ENCODE measurements at places on chromosomes 16 and 17.

GRCh38 chr17:62444063-62444462 lies 20.4 kb downstream of the METTL2A start:
- no peak for DNase-seq

- DNase-seq: no peak
Observed at GRCh38 chr16:64808474-64808873, 313.4 kb downstream of the CDH11 start.

GRCh38 chr17:47789611-47790561 lies 31.7 kb downstream of the OSBPL7 start:
- peak; percentile 69 for DNase-seq

DNA sequence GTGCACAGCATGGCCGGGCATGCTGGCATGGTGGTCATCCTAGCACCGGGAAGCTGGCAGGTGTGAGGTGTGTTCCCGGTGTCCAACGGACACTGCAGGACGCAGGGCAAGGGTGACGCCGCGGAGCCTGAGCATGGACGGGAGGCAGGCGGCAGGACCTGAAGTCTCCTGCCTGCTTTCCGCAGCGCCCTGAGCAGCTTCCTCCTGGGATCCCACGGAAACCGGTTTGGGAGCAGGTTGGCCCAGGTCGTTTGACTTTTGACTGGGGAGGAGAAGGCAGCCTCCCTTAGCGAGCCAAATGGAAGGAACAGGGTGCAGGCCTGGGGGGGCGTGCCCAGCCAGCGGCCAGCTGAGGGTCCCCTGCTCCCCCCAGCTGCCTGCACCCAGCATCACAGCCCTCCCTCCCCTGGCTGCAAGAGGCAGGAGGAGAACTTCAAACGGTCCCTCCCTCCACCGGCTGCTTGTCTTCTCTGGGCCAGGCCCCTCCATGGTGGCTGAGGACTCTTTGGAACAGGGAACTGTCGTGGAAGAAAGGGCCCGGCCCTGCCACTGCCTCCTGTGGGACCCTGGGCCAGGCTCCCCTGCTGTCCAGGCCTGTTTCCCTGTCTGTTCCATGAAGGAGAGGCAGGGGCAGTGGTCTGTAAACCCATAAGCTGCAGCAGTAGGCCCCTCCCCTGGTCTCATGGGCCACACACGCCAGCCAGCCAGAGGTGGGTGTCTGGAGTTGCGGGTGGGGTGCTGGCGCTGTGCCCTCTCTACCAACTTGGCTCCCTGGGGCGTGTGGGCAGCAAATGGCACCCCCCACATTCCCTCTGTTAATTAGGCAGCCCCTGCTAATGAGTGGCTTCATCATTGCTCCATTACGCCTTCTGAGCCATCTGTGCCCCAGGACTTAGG lies 7.8 kb upstream of the ADGRG1 start:
- peak; percentile 63 for DNase-seq

- no peak for DNase-seq
Observed at GRCh38 chr16:23374721-23375510, 72.8 kb downstream of the SCNN1B start.

DNA sequence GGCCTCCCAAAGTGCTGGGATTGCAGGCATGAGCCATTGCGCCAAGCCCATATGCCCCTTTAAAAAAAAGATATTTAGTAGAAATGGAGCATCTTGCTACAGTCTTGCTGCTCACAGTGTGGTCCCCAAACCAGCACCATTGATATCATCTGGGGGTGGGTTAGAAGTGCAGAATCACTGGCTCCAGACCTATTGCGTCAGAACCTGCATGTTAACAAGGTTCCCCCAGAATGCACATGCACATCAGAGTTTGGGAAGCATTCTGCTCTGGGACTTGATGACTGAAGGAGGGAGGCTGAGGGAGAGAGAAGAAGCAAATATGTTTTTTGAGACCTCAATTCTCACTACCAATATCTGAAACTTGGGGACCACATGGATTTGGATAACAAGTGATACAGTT lies 16.0 kb upstream of the ARL4D start:
- DNase-seq: no peak

- no peak for DNase-seq
Observed at GRCh38 chr17:78621720-78622490, 44.7 kb upstream of the DNAH17 start.

DNA sequence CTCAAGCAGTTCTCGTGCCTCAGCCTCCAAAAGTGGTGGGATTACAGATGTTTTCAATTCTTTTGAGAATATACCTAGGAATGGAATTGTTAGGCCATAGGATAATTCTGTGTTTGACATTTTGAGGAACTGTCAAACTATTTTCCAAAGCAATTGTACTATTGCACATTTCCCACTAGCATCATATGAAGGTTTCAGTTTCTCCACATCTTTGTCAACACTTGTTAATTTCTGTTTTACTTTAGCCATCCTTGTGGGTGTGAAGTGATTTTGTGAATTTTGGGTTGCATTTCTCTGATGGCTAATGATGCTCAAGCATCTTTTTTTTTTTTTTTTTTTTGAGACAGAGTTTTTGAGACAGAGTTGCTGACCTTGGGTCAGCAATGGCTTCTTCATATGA lies 6.2 kb downstream of the NT5M start:
- no peak for DNase-seq

GRCh38 chr16:24537474-24538337 lies 1.7 kb upstream of the RBBP6 start:
- DNase-seq: no peak

DNA sequence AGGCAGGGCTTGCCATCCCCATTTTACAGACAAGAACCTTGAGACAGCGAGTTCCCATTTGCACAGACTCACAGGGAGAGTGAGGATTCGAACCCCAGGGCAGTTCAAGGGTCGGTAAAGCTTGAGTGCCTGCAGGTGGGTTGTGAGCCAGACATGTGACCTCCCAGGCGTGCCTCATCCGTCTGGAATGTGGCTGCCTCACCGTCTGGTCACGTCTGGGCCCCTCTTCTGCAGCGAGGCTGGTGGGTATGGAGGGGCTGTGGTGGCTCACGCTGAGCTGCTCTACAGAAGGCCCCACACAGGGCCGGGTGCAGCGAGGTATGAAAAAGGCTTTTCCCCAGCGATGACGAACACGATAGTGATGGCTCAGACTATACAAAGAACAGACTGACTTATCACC lies 35.8 kb upstream of the LHX1 start:
- DNase-seq: peak; percentile 48

DNA sequence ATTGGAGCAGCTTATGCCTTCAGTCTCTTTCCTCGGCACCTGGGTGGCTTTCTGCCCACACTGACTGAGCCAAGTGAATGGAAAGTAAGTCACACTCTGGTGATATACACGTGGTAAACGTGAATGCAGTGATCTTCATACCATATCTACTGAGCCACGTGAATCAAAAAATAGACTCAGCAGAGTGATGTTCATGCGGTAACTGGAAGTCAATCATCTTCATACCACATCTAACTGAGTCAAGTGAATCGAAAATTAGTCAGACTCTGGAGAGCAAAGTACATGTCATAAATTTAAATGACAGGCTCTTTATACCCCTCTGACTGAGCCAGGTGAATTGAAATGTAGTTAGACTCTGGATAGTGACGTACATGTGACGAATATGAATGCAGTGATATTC lies 47.1 kb upstream of the ARL4D start:
- no peak for DNase-seq

DNA sequence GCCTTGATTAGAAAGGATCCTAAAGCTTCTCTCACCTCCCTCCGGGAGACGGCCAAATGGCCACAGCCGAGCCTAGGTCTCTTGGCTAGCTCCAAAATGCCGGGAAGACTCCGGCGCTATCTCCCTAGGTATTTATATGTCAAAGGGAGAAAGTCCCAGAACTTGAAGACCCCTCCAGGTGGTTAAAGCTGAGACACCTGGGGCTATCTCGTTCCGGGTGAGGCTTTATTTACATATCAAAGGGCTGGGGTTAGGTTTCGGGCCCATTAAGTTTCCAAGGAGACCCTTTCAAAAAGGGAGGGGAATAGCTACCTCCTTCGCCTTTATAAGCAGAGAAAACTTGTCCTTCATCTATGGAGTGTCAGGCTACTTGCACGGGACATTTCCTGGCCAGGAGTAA lies 70.9 kb upstream of the KIFC3 start:
- no peak for DNase-seq

DNA sequence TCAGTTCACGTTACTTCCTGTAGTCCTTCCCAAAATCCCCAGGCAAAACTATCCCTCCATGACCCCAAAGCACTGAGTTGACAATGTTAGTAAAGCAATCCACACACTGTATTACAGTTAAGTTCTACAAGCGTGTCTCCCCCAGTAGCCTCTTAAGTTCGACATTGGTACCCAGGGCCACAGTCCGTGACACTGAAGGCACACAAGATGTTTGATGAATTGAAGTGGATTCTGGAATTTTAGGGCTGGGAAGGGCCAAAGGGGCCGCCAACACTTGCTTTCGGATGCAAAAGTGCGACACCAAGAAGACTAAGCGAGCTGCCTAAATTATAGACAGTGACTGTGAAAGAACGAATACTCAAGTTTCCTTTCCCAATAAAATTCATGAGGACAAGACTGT lies 1.5 kb downstream of the VPS35 start:
- peak; percentile 6 for DNase-seq

DNA sequence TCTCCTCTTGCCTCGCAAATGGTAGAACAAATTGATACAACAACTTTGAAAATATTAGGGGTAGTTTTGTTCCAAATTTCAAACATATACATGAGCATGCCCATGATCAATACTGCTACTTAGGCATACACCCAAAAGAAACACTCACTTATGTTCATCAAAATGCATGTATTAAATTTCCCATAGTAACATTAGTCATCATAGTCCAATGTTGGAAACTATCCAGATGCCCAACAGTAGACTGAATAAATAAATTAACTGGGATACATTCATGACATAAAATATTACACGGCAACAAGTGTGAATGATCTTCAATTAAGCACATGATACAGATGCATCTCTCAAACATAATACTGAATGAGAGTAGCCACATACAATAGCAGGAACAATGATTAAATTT lies 391.6 kb downstream of the CDH11 start:
- no peak for DNase-seq

GRCh38 chr17:37506678-37507077 lies 17.0 kb downstream of the DUSP14 start:
- peak; percentile 34 for DNase-seq

DNA sequence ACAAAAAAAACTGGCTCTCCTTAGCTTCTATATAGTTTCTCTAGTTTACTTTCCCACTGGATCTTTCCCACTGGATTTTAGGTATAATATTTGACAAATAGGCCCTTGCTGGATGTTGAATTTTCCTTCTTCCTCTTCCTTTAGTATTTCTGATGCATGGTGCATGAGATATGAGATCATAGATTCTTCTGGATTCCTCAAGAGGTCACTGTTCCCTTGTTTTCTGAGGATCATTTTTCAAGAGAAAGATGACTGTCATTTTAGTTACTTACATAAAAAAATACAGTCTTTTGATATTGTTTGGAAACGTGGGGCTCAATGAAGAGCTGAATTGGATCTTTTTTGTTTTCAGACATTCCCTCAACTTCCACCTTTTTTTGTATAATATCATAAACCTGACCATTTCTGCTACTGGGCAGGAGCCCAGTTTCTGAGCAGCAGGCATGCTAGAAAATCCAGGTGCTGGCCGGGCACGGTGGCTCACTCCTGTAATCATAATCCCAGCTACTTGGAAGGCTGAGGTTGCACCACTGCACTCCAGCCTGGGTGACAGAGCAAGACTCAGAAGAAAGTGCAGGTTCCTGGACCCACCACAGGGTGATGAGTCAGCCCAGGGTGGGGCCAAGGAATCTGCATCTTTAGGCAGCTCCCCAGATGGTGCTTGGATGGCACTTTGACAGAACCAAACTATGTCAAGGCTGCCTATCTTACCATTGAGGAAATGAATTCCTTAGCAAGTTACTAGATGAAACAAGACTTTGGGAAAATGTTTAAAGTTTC lies 70.3 kb downstream of the SDR42E1 start:
- peak; percentile 50 for DNase-seq

DNA sequence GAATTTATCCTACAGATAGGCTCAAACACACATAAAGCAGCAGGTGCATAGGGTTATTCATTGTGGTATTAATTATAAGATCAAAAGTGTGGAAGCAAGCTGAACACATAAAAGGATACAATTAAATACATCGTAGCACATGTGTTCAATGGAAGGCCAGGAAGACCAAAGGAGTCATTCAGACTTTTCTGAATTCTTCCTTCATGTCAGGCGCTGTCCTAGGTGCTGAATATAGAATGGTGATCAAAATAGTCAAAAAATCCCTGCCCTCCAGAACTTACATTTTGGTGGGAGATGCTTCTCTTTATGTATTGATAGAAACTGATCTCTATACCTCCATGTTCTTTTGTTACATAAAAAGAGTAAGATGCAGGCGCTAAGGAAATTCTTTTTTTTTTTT lies 439.0 kb upstream of the ASIC2 start:
- peak; percentile 33 for DNase-seq

- no peak for DNase-seq
Observed at GRCh38 chr16:10667239-10667638, 27.5 kb downstream of the TEKT5 start.

DNA sequence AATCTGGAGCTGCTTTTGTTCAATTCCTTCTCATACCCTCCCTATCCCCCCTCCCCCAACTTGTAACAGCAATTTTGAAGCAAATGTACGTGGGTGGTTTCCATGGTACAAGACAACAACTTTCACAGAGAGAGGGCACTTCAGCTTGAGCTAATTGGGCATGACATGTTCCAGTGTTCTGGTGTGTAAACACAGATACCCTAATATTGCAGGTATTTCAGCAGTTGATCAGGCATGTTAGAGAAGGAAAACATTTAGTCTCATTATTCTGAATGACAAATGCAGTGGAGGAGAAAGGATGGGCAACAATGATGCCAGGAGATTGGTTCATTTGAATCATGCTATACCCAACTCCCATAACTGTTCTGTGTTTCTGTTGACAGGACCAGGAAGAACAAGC lies 137.5 kb downstream of the TRIM37 start:
- DNase-seq: no peak

DNA sequence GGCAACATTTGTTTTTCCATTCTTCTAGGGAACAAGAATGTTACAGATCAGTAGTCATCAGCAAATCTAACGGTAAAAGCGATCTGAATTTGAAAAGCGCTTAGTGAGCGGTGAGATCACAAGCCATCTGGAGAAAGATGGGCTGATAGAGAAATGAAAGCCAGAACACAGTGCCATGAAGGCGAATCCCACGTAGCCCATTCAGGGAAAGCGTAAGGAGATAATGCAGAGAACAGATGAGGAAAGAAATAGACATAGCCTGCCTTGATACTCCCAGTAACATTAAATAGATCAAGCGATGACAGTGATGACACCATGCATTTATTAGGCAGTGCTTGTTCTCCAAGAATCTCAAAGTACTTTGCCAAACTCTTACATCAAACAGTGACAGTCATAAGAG lies 183.1 kb upstream of the PSMD7 start:
- no peak for DNase-seq

- no peak for DNase-seq
Observed at GRCh38 chr16:53884748-53885147, 180.8 kb downstream of the FTO start.
